ENCODE measurements at places on chromosomes 5 and 9. TPM values are rescaled to one million over a fixed set of nuclear protein-coding genes. Genes with fewer than 3 reads are reported as not detected.

LAMC3 gene
- not detected for polyA plus RNA-seq

MLANA gene
- polyA plus RNA-seq: not detected

NAA35 gene
- polyA plus RNA-seq: 12.6 TPM

DMRT3 gene
- polyA plus RNA-seq: not detected

AMBP gene
- not detected for polyA plus RNA-seq

PHF24 gene
- 0.06 TPM for polyA plus RNA-seq

F12 gene
- 0.78 TPM for polyA plus RNA-seq

OBP2B gene
- not detected for polyA plus RNA-seq

PCDHB9 gene
- 0.31 TPM for polyA plus RNA-seq

FBP1 gene
- 7.1 TPM for polyA plus RNA-seq

TRIP13 gene
- polyA plus RNA-seq: 1.6 TPM

SUSD3 gene
- polyA plus RNA-seq: 96.3 TPM

SLC6A19 gene
- not detected for polyA plus RNA-seq

DROSHA gene
- 14.7 TPM for polyA plus RNA-seq

OBP2A gene
- polyA plus RNA-seq: not detected

FOXD4L4 gene
- not detected for polyA plus RNA-seq

PCDHGA10 gene
- polyA plus RNA-seq: 0.15 TPM

SHISAL2B gene
- polyA plus RNA-seq: not detected

CDKN2B gene
- polyA plus RNA-seq: 0.23 TPM

C1QTNF3 gene
- polyA plus RNA-seq: 0.81 TPM

C5orf34 gene
- 0.74 TPM for polyA plus RNA-seq

PPP1R26 gene
- polyA plus RNA-seq: 1.7 TPM

GAPT gene
- 237 TPM for polyA plus RNA-seq

IL13 gene
- not detected for polyA plus RNA-seq

TLR4 gene
- polyA plus RNA-seq: 2.2 TPM

ZNF608 gene
- polyA plus RNA-seq: 6.4 TPM

C7 gene
- not detected for polyA plus RNA-seq

ZNF483 gene
- 1.5 TPM for polyA plus RNA-seq

NR5A1 gene
- polyA plus RNA-seq: not detected

ARL14EPL gene
- polyA plus RNA-seq: 0.69 TPM

ARSB gene
- polyA plus RNA-seq: 4.5 TPM

PCDHB2 gene
- polyA plus RNA-seq: not detected

C5orf52 gene
- not detected for polyA plus RNA-seq

SPINK1 gene
- not detected for polyA plus RNA-seq

C8G gene
- polyA plus RNA-seq: not detected

SPINK13 gene
- polyA plus RNA-seq: not detected

KIAA1958 gene
- 0.98 TPM for polyA plus RNA-seq

C9orf72 gene
- 15.3 TPM for polyA plus RNA-seq

PIP5K1B gene
- 5.0 TPM for polyA plus RNA-seq

UBE2B gene
- polyA plus RNA-seq: 65.2 TPM

PRPF4 gene
- 23.4 TPM for polyA plus RNA-seq

MYO10 gene
- not detected for polyA plus RNA-seq

TMC1 gene
- not detected for polyA plus RNA-seq

BTNL9 gene
- polyA plus RNA-seq: 5.1 TPM

NIM1K gene
- not detected for polyA plus RNA-seq

TAF1L gene
- polyA plus RNA-seq: not detected

All from IgD-negative memory B cell (primary cell).